Stimulated activated CD4-positive, alpha-beta T cell treated with anti-CD3 and anti-CD28 coated beads, TNF-alpha, amount 100 ng/mL, for 1 hour (primary cell): ENCODE measurements at places on chromosomes 6 and 20.

GRCh38 chr6:130211691-130212090 lies 11.1 kb downstream of the SAMD3 start:
- no peak for DNase-seq

DNA sequence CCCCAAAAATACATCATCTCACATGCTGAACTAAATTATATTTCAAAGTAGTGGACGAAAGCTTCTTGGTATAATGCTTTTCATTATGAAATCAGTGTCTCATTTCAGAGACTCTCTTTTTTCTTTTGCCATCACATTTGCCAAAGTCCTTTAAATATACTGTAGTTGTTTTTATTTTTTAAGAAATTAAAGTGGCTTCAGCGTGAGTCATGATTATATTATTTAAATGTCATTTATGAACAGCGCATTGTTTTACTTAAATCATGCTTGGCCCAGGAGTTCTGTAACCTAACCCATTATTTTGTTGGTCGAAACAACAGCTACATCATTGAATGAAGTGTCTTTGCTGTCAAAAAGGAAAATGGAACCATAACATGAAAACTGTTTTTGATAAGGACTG lies 100.9 kb downstream of the CD109 start:
- no peak for DNase-seq

GRCh38 chr6:112744827-112745226 lies 397.7 kb downstream of the RFPL4B start:
- no peak for DNase-seq

GRCh38 chr6:107784669-107785068 lies 39.4 kb downstream of the SCML4 start:
- DNase-seq: no peak

GRCh38 chr20:53582574-53583351 lies 10.9 kb downstream of the ZNF217 start:
- no peak for DNase-seq

DNA sequence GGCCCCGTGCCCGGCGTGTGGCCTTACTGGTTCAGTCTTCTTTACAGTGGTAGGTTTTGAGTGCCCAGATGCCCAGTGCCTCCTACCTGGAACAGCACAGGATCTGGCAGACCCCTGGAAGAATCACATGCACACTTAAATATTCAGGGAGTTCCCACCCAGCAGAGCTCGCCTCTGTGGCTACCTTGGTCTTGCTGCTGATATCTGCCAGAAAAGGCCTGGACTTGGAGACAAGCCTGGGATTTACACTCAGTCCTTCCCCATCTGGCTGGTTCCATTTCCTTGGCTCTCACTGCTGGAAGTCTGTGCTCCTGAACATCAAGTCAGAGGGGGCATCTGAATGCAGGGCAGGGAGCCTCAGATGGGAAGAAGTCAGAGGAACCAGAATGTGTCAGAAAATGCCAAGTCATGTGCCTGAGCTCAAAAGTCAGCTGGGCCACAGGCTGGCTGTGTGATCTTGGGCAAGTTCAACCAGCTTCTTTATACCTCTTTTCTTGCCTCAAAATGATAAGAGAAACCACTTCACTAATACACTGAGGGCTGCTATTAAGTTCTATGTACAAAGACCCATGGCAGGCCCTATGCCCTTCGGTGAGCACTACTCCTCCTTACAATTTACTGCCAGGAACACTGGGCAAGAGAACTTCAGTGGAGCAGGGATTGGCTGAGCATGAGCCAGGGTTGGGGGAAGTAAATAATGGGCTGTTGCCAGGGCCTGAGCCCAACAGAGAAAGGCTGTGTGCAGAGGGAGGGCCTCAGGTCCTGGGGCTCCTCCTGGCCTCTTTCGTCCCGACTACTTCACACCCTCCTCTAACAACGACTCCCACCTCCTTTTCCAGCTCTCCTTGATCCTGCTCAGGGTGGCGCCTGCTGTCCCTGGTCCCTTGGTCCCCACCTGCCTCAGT lies 158.1 kb upstream of the PROKR2 start:
- DNase-seq: no peak
